ENCODE measurements at places on chromosomes 12 and 14.

- no peak for DNase-seq
Measured at GRCh38 chr12:62794218-62794583, 140.7 kb downstream of the PPM1H start.

DNA sequence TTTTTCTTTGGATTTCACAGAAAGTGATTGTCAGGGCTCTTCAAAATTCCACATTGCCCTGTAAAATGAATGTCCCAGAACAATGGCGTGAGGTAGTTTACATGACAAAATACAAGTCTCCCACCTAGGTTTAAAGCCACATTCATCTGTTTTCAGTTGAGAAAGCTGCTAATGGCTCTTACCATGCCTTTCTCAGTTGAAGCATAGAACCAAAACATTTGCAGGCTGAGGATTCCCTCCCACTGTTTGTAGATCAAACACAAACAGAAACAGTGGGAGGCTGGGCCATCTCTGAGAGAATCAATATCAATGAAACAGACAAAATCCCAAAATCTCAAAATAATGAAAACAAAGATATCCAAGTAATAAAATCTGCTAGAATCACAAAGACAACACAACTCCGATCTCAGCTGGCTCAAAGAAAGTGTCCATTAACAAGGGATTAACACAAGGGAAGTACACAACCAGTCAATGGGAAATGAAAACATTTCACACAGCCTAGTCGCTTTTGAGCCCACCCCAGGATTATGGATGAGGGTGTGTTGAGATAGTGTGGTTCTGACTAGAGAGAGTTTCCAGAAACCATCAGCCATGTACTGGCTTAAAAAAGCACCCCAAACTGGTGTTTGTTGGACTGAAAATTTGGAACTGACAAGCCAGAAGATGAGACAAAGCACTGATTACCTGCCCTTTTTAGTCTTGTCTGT lies 54.5 kb upstream of the TMEM260 start:
- DNase-seq, result no peak

GRCh38 chr14:92273166-92273565 lies 49.8 kb upstream of the SLC24A4 start:
- no peak for DNase-seq

DNA sequence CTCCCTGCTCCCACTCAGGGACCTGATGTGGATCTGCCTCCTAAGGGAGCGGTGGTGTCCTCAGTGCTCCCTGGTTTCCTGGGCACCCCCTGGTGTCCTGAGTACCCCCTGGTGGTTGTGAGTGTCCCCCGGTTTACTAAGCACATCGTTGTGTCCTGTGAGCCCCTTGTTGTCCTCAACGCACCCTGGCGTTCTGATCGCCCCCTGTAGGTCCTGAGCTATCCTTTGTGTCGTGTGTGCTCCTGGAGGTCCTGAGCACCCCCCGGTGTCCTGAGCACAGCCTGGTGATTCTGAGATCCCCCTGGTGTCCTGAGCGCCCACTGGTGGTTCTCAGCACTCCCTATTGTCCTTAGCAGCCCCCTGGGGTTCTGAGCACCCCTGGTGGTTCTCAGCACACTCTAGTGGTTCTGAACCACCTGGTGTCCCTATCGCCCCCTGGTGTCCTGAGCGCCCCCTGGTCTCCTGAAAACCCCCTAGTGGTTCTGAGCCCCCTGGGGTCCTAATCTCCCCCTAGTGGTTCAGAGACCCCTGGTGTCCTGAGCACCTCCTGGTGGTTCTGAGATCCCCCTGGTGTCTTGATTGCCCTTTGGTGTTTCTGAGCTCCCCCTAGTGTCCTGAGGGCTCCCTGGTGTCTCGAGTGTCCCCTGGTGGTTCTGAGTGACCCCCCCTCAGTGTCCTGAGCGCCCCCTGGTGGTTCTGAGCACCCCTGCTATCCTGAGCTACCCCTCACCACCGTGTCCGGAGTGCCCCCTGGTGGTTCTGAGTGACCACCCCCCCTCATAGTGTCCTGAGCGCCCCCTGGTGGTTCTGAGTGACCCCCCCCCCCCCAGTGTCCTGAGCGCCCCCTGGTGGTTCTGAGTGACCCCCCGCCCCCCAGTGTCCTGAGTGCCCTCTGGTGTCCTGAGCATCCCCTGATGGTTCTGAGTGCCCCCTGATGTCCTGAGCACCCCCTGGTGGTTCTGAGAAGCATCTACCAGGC lies 615.1 kb downstream of the TMEM121 start:
- DNase-seq, result no peak

DNA sequence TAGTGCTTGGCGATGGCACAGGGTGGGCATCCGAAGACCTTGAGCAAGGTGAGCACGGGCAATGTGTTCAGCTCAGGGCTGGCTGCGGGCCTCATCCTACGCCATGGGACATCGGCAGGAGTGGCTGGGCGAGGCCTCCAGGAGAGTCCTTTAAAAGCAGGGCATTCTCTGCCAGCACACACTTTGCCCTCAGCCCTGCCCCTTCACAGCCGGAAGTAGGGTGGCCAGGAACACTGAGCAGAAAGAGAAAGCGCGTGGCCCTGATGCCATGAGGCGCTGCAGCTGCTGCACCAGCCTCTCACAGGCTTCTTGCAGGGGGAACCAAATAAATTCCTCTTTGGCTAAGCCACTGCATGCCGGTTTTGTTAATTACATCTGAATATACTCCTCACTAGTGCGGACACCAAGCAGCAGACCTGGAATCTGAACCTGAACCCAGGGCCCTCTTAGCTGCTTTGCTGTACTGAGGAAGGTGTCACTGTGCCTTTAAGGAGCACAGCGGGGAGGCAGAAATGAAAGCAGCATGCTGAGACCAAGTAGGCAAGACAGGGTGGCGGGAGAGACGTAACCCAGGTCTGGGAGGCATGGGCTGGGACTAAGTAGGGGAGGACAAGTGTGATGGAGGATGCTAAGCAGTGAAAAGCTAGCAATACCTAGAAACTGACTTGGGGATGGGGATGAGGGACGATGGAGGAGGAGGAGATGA lies 155.2 kb downstream of the TTC7B start:
- no peak for DNase-seq

- no peak for DNase-seq
Measured at GRCh38 chr12:3186546-3187215, 109.5 kb downstream of the TSPAN9 start.

- no peak for DNase-seq
Measured at GRCh38 chr14:92259613-92260357, 63.2 kb upstream of the SLC24A4 start.

DNA sequence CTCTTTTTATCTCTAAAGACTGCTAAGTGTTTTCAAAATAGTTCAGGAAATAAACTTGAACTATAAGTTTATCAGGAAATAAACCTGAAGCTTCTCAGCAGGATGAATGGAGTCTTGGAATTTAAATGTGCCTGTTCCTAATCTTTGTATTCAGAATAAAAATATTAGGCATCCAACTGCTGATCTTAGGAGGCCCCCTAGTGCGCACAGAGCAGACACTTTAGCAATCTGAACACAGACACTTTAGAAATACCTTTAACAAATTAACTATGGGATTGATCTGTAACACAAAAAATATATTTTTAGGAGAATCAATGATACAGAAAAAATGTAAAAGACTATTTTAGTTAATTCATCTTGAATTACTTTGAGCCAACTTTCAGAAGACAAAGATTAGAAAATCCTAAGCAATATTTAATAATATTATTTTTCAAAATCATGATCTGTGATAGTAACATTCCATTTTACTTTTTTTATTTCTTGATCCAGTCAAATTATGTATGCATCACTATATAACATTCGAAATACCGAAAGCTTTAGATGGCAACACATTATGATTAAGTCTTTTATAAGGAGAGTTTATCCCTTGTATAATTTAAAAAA lies 80.9 kb downstream of the SLC41A2 start:
- no peak for DNase-seq

- DNase-seq, result no peak
Measured at GRCh38 chr12:124217508-124218242, 77.2 kb upstream of the RFLNA start.

DNA sequence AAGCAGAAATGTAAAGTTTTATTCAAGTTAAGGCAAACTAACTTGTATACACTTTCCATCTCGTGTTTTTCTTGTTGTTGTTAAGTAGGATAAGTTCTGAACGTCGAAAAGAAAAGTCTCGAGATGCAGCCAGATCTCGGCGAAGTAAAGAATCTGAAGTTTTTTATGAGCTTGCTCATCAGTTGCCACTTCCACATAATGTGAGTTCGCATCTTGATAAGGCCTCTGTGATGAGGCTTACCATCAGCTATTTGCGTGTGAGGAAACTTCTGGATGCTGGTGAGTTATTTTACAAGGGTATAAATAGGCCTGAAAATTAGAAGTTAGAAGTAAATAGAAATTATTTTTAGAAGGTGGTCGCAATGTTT lies 25.0 kb downstream of the HIF1A start:
- DNase-seq, result no peak

DNA sequence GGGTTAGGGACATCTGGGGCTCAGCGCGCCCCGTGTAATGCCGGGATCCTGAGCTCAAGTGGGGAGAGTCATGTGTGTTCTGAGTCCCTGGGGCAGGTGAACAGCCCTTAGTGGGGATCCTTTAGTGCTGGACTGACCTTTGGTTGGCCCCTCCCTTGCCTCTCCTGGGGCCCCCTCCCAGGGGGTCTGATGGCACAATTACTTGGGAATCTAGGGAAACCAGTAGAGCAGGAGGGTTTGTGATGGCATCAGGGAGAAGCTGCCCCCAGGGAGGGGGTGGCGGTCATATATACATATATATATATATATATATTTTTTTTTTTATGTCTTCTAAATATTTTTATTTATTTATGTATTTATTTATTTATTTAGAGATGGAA lies at the start of gene MORN3:
MORN3 (minus strand) TSS at position 134 of the 380 bp plus-strand sequence. CDS start 171 bp downstream, outside the sequence.
- no peak for DNase-seq

GRCh38 chr12:3311491-3312103 lies 179.4 kb upstream of the PRMT8 start:
- DNase-seq, result no peak

GRCh38 chr14:23697680-23698079 lies 61.5 kb downstream of the DHRS2 start:
- no peak for DNase-seq

- DNase-seq, result no peak
Measured at GRCh38 chr12:57549909-57550640, at the start of gene KIF5A. TSS of gene KIF5A (plus strand) at chr12:57550044. CDS start at chr12:57550272, 228 bp downstream.

DNA sequence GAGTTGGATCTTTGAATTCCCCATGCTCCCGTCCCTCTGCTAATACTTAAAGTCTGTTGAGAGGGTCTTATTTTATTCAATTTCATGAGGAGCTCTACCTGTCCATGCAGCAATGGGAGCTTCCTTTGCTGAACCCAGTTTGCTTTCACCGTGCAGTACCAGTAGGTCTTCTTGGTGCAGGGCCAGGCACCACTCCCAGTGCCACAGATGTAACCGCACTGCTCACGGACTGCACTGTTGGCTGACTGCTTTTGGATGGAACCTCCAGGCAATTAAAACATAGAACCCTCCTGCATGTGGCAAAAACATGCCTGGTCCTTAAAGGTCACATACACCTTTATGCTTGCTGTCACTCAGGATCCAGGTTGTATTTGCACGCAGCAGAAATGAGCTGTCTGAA lies 9.3 kb upstream of the CABP1 start:
- DNase-seq, result no peak

DNA sequence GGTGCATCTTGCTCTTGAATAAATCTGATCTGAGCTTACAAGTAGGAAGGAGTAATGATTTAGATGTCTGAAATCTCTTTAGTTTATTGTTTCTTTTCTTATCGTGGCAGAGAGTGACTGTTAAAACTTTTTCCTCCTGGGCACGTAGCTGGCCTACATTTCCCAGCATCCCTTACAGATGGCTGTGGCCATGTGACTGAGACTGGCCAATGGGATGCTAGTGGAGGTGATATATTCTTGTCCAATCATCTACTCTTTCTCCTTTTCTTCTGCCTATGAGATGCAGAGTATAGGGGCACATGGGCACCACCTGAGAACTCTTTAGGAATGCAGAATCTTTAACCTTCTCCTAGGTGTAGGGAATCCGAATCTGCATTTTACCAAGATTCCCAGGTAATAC lies 237.3 kb downstream of the RGS6 start:
- no peak for DNase-seq

DNA sequence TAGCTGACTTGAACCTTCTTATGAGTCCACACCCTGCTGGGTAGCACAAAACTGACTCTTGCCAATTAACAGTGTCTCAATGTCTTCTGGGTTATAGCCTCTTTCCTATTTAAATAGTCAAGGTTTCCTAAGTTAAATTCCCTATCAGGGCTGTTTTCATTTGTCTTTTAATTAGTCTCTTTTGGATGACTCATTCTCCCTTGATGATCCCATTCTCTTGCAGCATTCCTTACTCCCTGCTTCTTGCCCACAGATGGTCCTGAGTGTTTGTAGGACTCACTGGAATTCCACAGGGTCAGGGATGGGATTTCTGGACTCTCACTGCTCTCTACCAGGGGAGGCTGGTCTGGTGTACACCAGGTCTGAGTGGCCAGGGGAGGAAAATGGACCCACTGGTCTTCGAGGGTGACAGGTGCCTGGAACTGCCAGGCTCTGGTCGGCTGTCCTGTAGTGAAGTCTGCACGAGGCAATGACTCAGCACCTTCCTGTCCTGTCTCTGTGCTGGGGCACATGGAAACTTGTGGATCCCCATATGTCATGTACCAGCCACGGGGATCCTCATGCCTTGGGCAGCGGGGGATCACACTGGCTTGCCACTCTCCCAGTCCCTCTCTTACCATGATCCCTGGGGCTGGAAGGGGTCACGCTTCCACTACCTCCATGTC lies 236.5 kb upstream of the PELI2 start:
- no peak for DNase-seq

GRCh38 chr12:76664731-76665130 lies 99.2 kb upstream of the ZDHHC17 start:
- DNase-seq, result no peak

DNA sequence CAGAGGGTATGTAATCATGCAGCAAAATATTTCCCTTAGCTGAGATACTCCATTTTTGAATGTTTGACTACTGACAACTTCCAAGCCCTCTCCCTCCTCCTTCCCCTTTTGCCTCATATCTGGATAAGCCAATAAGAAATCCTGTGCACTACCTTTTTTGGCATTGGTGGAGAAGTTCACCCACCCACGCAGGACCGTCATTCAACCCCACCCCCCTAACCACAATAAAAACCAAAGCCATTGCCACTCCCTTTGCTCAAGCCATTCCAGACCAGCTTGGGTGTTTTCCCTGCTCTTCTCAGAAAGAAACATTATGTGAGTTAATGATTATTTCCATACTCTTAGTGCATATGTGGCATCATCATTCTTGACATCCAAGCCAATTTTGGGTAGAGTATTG lies 176.7 kb downstream of the PTPN11 start:
- DNase-seq, result no peak

DNA sequence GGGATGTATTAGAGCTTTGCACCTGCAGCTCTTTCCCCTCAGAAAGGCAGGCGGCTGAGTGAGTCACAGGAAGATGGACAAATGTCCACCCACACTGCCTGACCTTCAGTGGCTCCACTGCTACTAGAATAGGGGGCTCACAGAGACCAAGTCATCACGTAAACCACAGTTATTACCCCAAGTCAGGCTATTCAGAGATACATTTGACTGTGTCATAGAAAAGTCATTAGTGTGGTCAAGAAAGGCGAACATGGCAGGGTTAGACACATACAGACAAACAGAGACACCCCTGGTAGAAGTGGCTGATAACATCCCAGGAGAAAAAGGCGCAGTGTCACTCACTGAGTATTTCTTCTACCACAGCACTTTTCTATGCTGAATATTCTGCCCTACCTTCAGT lies 36.0 kb downstream of the GCH1 start:
- DNase-seq, result no peak

- DNase-seq, result no peak
Measured at GRCh38 chr12:65308601-65309071, 30.2 kb downstream of the MSRB3 start.

All from stimulated activated CD8-positive, alpha-beta memory T cell treated with anti-CD3 and anti-CD28 coated beads, Interleukin-4, amount 100 ng/mL, for 1 hour (primary cell).